ENCODE measurements at places on chromosomes 5 and 9.

GRCh38 chr9:21443849-21444625, 3.8 kb downstream of the IFNA1 start:
- no peak for DNase-seq

GRCh38 chr9:21266733-21267484, 27.1 kb upstream of the IFNA14 start:
- DNase-seq, result no peak

DNA sequence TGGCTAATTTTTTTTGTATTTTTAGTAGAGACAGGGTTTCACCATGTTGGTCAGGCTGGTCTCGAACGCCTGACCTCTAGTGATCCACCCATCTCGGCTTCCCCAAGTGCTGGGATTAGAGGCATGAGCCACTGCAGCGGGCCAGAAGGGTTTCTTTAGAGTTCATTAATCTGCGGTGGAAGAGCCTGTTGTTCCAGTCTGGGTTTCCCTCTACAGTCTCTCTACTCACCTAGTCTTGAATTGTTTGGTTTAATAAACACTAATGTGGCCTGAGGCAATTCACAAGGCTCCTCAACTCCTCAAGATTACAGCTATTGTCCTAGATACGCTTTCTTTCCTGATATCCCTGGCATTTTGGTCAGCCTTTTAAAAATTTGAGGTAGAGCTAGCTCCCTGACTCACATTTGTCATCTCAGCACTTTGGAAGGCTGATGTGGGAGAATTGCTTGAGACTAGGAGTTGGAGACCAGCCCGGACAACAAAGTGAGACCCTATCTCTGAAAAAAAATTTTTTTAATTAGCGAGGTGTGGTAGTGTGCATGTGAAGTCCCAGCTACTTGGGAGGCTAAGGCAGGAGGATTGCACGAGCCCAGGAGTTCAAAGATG, 4.6 kb upstream of the SAR1B start:
- no peak for DNase-seq

GRCh38 chr5:144794922-144795321, 624.2 kb downstream of the KCTD16 start:
- peak; percentile 19 for DNase-seq

DNA sequence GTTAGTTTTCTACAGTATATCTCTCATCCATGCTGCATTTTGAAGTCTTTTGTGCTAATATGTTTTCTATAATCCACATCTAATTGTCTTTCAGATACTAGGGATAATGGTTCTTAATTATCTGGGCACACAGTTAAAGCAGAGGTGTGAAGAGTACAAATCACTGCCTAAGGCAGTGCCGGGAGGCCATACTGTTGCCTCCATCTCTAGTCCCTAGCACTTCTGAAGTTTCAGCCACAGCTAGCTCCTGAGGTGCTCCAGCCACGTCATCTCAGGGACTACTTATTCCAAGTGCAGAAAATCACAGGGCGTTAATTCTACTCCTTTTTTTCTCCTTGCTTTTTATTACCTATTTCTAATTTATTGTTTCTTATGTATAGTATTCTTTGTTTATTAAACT, 760.0 kb upstream of the FAM174A start:
- DNase-seq, result no peak

- peak; percentile 82 for DNase-seq
Measured at GRCh38 chr5:157431544-157432200, 28.3 kb upstream of the NIPAL4 start.

GRCh38 chr5:31769530-31769929, 130.6 kb downstream of the PDZD2 start:
- no peak for DNase-seq

GRCh38 chr9:131319486-131319885, 30.0 kb downstream of the PLPP7 start:
- no peak for DNase-seq

All from choroid plexus epithelial cell (primary cell).